HCT116 (cell line): ENCODE measurements at places on chromosomes 6 and 20. TPM values are rescaled to one million over a fixed set of nuclear protein-coding genes. Genes with fewer than 3 reads are reported as not detected.
A peak's percentile ranks its signal among the peaks of the same experiment; 100 is the strongest.

The PPP1R3G gene
- total RNA-seq: 0.27 TPM

- no peak for DNase-seq
- no peak overlapping the region for H3K4me3 ChIP-seq
Measured at GRCh38 chr20:25257130-25257529, 9.2 kb downstream of the PYGB start.

The FUCA2 gene
- 75.4 TPM for total RNA-seq

GRCh38 chr6:137861550-137862337 lies 5.3 kb upstream of the TNFAIP3 start:
- no peaks in the 10 kb centered on the region for H3K27me3 ChIP-seq
- peaks cover 6% of the 10 kb centered on the region; the same call in 1 of the 2 replicates for H3K4me1 ChIP-seq
- H3K4me3 ChIP-seq: no peak overlapping the region
- no peak overlapping the region for H3K27ac ChIP-seq

DNA sequence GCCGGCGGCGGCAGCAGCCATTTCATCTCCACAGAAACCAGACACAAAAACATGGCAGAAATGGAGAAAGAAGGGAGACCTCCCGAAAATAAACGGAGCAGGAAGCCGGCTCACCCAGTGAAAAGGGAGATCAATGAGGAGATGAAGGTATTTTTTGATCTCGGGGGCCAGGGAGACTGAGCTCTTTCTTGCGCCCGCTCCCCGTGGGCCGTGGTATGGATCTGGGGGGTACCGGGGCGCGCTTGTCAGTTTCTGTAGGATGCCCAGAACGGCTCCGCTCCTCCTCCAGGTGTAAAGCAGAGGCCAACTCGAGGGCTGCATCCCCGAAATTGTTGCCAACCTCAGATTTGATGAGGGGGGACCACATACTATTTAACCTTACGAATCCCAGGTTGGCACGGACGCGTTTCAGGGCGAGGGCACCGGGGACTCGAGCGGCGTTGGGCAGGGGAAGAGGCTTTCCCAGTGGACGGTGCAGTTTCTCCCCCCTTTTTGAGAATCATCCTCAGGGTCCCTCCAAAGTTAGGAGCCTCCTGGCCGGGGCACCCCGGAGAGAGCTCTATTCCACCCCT lies 735 bp downstream of the SOBP start:
- H3K27me3 ChIP-seq: no peaks in the 10 kb centered on the region
- peak overlapping the region; percentile 41; the same call in 1 of the 2 replicates for H3K27ac ChIP-seq
- DNase-seq: no peak
- H3K4me1 ChIP-seq: peaks cover 26% of the 10 kb centered on the region
- no peaks in the 10 kb centered on the region for H3K36me3 ChIP-seq

DNA sequence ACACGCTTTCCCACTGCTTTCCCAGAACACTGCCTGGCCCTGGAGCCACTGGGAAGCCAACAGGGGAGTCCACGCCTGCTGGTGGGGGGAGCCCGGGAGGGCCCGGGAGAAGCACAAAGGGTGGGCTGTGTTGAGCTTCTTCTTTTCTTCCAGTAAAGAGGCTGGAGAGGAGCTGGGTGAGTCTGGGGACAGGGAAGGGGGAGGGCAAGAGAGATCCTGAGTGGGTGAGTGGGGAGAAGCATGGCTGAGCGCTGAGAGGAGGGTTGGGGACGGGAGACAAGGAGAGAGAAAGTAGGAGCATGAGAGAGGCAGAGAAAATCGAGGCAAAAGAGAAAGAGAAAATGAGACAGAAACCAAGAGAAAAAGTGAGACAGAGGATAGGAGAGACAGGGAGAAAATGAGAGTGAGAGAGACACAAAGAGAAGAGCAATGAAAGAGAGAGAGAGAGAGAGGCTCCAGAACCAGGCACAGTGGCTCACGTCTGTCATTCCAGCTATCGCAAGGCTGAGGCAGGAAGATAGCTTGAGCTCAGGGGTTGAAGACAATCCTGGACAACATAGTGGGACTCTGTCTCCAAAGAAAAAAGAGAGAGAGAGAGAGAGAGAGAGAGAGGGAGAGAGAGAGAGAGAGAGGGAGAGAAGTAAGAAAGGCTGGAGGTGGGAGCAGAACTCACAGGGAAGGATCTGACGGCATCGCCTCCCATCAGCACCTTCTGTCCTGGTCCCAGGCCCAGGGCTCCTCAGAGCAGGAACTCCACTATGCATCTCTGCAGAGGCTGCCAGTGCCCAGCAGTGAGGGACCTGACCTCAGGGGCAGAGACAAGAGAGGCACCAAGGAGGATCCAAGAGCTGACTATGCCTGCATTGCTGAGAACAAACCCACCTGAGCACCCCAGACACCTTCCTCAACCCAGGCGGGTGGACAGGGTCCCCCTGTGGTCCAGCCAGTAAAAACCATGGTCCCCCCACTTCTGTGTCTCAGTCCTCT lies 2.0 kb downstream of the LST1 start:
- no peaks in the 10 kb centered on the region for H3K36me3 ChIP-seq
- no peaks in the 10 kb centered on the region for H3K27me3 ChIP-seq
- no peak overlapping the region for H3K27ac ChIP-seq
- no peak for DNase-seq

DNA sequence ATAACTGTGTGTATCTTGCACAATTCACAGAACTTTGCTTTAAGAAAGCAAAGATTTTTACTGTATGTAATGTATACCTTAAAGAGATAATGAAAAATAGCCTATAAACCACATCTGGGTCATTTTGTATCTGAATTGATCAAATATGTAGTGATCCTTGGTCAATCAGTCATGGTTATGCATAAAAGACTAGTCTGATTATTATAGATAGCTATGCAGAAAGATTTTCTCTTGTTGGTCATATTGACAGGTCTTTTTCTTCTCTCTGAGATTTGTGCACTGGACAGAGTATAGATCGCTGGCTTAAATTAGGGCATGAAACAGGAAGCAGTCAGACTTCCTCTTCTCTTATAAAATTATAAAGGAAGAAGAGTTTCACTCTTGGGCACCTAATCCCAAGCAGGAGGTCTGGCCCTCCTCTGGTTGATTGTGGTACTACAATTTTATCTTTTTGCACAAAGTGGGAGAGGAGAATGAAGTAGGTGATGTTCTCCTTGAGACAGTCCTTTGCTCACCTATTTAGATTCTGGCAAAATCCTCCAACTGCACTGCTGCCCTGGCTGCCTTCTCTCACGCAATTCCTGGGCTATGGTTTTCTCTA lies 380.9 kb upstream of the RGS17 start:
- 0 out of 2 replicates have a peak, but pooled peaks cover 5% of the 10 kb centered on the region for H3K27me3 ChIP-seq
- H3K4me3 ChIP-seq: no peak overlapping the region
- no peaks in the 10 kb centered on the region for H3K36me3 ChIP-seq
- DNase-seq: peak; percentile 8
- no peaks in the 10 kb centered on the region for H3K4me1 ChIP-seq

GRCh38 chr20:60138256-60139220 lies 180.3 kb downstream of the CDH26 start:
- H3K4me3 ChIP-seq: no peak overlapping the region
- 0 out of 2 replicates have a peak, but pooled peaks cover 5% of the 10 kb centered on the region for H3K27me3 ChIP-seq
- no peak overlapping the region for H3K27ac ChIP-seq
- no peaks in the 10 kb centered on the region for H3K36me3 ChIP-seq
- H3K4me1 ChIP-seq: no peaks in the 10 kb centered on the region

GRCh38 chr6:42135722-42136121 lies 6.7 kb downstream of the C6orf132 start:
- H3K4me3 ChIP-seq: no peak overlapping the region
- peaks cover 87% of the 10 kb centered on the region for H3K4me1 ChIP-seq
- H3K27me3 ChIP-seq: no peaks in the 10 kb centered on the region
- peak overlapping the region; percentile 89; the same call in 1 of the 2 replicates for H3K27ac ChIP-seq
